Stimulated activated CD4-positive, alpha-beta T cell treated with anti-CD3 and anti-CD28 coated beads, Interleukin-15, amount 100 ng/mL, for 1 hour (primary cell): ENCODE measurements at places on chromosomes 12 and 14.

DNA sequence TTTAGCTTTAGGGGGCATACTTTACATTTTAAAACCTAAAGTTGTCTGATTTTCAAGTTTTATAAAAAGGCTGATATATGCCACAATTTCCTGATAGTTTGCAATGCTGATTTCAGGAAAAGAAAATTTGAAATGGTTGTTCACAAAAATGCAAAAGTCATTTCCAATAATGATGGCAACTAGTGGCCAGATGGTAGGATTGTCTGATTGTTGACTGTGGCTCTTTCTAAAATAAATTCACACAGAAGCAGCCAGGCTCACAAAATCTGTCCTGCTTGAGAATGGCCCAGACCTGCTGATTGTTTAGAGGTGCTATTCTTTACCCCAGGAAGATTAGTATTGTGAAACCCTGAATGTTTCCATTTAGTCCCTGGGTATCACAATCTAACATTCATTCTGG, 220.3 kb downstream of the NELL2 start:
- no peak for DNase-seq

- DNase-seq, result no peak
Measured at GRCh38 chr12:17076028-17076744, 470.2 kb upstream of the LMO3 start.

GRCh38 chr14:95500201-95500681, 16.2 kb downstream of the SYNE3 start:
- DNase-seq, result no peak

DNA sequence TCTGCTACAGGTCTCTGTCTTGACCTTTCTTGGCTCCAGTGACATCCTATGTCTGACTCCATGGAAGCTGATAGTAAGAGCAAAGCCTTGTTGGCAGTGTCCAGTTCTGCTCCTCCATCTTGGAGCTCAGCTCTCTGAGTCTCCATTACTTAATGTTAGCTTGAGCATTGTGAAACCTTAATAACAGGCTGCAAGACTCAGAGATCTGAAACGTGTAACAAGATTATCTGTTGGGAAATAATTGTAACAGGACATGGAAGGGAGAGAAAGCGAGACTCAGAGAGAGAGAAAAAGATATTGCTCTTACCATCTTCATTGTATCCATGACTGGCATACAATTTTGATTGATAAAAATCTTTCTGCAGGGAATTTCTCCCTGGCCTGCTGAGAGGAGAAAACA, 1365.7 kb downstream of the AACS start:
- DNase-seq, result no peak

DNA sequence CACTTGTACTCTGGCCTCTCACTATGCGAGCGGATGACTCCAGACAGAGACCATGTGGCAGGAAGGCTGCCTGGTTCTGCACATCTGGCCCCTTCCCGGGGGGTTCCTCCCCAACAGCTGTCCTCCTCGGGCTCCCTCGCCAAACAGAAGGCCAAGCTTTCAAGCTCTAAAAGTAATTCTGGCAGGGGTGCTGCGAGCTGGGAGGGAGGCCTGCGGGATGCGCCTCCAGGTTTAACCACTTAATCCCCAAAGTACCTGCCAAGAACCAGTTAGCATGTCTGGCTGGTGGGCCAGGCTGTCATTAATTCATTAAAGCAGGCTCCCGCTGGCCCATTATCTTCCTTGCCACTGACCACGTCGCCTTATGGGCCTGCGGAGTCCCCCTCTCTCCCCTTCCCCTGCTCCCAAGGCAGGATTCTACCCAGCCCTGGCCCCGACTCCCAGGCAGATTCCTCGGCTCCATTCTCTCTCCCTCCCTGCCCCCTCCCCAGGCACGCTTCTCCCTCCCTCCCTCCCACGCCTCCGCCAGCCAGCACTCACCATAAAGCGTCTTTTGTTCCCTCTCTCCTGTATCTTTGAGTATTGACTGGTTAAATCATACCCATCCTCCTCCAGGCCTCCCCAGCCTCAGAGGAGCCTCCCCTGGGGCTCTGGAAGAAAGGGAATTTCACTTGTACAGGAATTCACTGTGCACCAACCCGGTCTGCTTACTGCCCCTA, 4.9 kb downstream of the HRK start:
- DNase-seq, result no peak

- DNase-seq, result no peak
Measured at GRCh38 chr12:127555071-127555470, 711.9 kb upstream of the TMEM132C start.

GRCh38 chr12:100127766-100128511, 14.7 kb downstream of the BLTP3B start:
- DNase-seq, result no peak

- DNase-seq, result no peak
Measured at GRCh38 chr14:31582286-31582691, 21.1 kb downstream of the NUBPL start.

GRCh38 chr12:120674097-120674636, 12.8 kb upstream of the MLEC start:
- no peak for DNase-seq

GRCh38 chr14:88895116-88895515, 70.7 kb downstream of the TTC8 start:
- no peak for DNase-seq

- no peak for DNase-seq
Measured at GRCh38 chr14:20413744-20414082, 412 bp upstream of the TEP1 start.

- no peak for DNase-seq
Measured at GRCh38 chr14:99377951-99378350, 102.7 kb downstream of the SETD3 start.

GRCh38 chr12:89390802-89391673, 38.7 kb upstream of the DUSP6 start:
- DNase-seq, result no peak

DNA sequence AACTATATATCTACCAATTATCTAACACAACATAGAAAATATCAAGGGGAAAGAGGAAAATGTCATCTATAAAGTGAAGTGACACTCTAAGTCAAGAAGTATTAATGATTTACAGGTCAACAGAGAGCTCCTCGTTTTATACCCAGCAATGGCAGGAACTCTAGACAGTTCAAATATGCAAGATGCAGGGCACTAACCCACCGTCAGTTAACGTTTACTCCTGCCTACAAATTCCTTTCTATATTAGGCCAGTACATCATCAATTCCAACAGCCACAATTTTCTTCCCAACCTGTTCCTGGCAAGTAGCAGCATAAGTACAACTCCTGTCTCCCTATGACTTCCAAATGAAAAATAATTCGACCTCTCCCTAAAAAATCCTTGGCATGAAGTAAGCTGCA, 9.0 kb upstream of the KANSL2 start:
- no peak for DNase-seq

DNA sequence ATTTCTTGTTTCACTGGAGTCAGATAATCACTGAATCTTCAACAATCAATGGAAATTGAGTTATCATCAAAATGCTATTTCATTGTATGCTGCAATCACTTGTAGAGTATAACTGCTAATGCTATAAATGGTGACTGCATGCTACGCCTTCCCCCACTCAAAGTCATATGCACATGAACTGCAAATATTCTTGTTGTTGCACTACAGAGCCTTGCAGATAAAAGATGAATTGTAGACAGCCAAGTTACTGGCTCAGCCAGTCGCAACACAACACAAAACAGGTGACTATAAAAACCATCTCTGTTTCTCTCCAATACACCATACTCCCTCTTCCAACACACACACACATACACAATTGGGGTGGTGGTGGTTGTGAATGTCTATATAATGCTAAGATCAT, 171.0 kb upstream of the HMGA2 start:
- no peak for DNase-seq

GRCh38 chr12:63321373-63321772, 170.4 kb upstream of the AVPR1A start:
- DNase-seq, result no peak

DNA sequence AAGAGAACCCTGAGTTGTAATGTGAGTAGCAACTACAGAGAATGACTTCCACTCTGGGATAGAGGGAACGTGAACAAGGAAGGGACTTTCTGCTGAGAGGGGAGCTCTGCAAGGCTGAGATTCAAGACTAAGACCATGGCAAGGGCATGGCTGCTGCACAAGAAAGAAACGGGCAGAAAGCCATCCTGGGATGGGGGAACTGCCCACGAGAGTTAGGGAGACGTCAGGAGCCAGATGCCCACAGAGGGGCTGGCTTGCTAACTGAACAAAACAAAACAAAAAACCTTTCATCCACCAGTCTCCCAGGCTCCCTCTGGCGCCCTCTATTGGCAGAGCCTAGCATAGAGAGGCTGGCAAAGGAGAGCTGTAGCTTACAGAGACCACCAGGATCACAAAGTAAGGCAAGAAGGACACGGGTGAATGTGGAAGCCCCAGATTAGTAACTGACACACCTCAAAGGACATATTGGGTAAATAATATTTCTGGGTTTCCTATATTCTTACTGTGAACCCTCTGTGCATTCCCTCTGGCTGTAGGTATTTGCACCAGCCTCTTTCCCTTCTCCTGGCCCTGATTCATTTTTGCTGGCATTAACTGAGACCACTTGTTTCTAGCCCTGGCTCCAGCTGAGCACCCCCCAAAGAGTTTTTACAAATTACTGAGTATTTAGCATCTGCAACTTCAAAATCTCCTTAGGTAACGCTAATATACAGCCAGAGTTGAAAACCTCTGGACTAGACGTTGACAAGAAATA, 338.3 kb downstream of the EMP1 start:
- DNase-seq, result no peak
